IPS DF 6.9 (cell line): ENCODE measurements at places on chromosomes 5 and 9.

DNA sequence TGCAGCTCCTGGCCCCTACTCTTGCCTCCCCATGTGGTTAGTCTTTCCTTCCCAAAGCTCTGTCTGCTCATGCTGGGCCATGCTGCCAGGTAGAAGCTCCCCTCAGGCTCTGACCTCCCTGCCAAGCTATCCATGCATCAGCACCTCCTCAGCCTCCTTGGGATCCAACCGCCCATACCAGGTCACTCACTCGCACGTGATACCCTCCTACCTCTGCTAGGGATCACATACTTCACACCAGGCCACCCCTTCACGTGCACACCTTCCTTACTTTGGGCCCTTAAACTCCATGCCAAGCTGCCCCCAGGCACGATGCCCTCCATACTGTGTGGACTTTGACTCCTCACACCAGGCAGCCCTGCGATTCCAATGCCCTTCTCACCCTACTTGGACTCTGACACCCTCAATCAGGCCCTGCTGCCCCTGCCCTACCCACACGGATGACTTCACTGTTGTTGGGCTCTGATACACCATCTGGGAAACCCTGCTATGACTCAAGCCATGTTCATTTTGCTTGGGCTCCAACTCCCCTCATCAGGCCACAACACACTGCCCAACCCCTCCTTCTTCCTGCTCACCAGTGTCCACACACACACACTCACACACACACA is 34.1 kb downstream of the ZNF483 start:
- no peak for DNase-seq

GRCh38 chr5:168464214-168464613 is 22.1 kb upstream of the RARS1 start:
- no peak for DNase-seq

DNA sequence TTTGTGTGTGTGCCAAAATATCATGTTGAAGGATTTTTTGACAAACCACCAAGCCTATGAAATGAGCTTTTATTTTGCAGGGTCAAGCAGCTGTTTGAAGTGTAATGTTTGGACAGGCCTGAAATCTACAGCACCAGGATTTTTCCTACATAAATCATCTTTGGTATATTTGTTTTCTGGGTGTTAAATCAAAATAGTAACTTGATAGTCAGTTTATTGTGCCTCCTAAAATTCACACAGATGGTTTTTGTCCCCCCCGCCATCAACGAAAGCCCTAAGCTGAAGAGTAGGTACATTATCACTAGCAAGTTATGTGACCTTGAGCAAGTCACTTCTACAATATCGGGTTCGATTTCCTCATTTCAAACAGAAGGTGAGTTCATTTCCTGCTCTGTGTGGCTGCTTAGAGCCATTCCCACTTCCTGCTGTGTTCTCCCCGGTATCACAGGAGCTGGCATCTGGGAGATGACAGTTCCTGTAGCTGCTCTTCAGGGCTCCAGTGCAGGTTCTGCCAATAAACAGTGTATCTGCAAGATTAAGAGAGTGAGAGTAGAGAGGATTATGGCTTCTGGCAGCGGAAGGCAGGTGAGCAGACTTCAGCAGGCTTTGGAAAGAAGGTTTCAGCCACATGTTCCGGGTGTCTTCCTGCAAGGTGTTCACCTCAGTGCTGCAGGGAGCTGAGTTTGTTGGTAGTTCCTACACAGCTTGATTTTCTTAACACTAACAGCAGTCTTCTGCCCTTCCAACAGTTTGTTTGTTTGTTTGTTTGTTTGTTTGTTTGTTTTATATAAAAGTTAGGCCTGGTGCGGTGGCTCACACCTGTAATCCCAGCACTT is 48.4 kb upstream of the GNE start:
- no peak for DNase-seq

DNA sequence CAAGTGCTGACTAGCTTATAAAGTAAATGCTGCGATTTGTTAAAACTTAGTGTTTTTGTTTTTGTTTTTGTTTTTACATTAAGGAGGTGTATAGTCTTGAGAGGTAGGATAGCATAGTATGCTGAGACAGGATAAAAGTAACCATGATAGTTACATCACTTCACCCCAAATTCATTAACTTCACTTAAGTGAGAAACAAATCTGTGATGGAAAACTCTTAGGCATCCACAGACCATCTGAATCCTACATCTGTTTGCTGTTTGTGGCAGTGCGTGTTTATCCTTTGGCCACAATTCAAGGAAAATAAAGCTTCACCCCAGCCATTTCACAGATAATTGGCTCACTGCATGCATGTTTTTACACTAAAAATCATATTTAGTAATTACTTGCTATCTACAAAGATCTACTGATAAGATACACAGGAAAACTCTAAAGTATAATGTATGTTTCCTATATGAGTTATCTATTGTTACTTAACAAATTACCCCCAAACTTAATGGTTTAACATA is 82.0 kb downstream of the ZNF622 start:
- DNase-seq, result no peak

DNA sequence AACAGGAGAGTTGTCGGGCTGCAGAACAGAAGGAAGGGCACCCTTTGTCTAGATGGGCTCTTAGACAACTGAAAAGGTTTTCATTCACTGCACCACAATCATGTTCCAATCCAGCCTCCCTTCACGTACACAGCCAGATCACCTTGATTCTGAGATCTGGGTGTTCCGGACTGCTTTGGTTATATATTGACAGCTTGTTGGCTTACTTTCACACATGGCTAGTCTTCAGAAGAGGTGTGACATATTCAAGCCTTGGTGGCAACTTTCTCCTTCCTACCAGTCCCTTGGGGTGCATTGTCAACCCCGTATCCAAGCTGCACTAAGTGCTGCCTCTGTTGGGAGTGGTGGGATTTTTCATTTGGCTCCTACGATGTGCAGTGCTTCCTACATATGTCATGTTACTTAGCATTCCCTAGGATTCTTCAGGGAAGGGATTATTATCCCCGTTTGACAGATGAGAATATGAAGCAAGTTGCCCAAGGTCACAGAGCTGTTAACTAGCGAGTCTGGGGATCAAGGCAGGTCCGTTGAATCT is 100.6 kb downstream of the LIFR start:
- no peak for DNase-seq

DNA sequence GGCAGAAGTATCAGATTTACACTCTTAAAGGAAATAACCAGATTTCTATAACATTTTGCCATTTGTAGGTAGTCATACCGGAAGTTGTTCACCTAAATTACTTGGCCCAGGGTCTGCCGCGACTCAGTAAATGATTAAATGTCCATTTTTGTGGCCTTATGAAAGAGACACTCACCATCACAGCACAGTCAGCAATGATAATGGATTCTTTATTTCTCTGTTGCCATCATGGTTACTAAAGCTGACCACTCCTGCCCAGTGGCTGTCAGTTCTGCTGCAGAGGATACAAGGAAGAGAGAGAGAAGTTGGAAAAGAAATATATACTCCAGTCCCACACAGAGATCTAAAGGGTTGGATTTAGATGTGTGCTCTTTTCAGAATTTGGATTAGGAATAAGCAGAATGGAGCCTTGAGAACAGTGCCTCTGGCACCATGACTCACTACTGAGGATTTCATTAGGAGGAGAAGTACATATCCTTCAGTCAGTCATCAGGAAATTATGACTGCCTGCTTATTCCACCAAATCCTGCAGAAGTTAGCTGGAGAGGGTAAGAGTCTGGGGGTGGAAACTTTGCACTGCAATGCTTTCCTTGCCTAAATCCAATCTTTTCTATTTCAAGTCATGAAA is 72.8 kb upstream of the EFNA5 start:
- DNase-seq, result no peak

GRCh38 chr9:87256973-87257372 is 240.7 kb upstream of the DAPK1 start:
- no peak for DNase-seq

GRCh38 chr9:7688626-7689025 is 111.0 kb downstream of the DMAC1 start:
- DNase-seq, result no peak

GRCh38 chr5:14826714-14827113 is 44.9 kb downstream of the ANKH start:
- no peak for DNase-seq

GRCh38 chr9:13450723-13451122 is 171.2 kb upstream of the MPDZ start:
- DNase-seq, result no peak

GRCh38 chr9:29174136-29174535 is 1600.9 kb upstream of the C9orf72 start:
- no peak for DNase-seq

- no peak for DNase-seq
Observed at GRCh38 chr9:84742261-84742660, 72.7 kb downstream of the NTRK2 start.

- DNase-seq, result no peak
Observed at GRCh38 chr9:21833090-21833801, 30.8 kb downstream of the MTAP start.
